HTR-8/SVneo (cell line): ENCODE measurements at places on chromosomes 5 and 9.

DNA sequence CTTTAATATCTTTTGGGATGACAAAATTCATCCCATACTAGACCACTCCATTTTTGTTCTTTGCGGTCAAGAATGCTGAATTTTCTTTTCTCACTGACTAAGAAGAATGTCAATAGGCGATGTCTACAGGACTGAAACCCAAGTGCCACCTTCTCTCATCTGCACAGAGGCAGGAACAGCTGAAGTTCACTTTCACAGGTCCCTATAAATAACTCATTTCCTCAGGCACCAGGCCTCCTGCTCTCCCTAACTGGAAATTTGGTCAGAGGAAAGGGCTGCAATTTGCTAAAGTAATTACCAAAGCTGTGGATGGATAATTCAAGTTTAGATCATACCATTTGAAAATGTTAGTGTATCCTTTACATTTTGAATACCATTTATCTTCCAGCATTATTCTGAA lies 142.9 kb downstream of the DIRAS2 start:
- DNase-seq, result no peak

- DNase-seq, result no peak
These were observed 18.4 kb upstream of the QSOX2 start for GRCh38 chr9:136264031-136264430.

GRCh38 chr9:85228111-85228855 lies 513.5 kb downstream of the AGTPBP1 start:
- DNase-seq, result no peak

DNA sequence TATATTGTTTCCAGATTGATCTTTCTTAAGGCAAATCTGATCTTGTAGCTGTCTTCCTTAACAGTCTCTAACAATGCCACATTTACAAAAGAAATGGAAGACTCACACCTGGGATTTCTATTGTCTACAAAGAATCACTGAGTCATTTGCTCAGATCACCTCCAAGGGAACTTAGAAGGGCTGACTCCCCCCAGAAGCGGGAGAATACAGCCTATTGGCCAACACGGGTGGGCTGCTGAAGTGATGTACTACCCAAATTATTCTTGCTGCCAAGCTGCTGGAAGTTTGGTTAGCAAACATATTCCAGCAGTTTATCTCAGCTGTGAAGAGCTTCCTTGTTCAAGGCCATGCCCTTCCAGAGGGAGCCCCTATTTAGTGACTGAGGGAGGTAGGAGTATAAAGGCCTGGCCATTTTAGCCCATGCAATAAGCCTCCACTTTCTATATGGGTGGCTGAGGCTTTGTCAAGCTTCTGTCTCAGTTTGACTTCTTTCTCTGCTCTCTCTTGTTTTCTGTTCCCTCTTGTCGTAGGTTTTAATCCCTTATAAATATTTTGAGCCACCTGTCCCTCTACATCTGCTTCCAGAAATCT lies 379.4 kb downstream of the PRR16 start:
- DNase-seq, result no peak

GRCh38 chr5:173638126-173639040 lies 21.9 kb upstream of the BOD1 start:
- DNase-seq, result no peak

DNA sequence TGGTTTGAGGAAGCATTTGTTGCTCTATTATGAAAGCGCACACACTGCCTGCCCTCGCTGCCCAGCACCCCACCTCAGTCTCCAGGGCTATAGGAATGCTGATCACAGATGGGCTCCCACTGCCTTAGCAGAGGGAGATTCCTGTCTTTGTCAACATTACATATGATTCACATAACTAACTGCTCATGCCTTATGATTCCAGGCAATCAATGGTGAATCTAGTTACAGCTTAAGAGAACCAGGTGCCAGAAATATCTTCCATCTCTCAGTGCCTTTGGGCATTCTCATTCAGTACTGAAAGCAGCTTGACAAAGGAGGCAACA lies 458.9 kb upstream of the C9orf72 start:
- DNase-seq, result no peak

GRCh38 chr5:66933066-66933465 lies 263.5 kb downstream of the CD180 start:
- peak; percentile 3 for DNase-seq

DNA sequence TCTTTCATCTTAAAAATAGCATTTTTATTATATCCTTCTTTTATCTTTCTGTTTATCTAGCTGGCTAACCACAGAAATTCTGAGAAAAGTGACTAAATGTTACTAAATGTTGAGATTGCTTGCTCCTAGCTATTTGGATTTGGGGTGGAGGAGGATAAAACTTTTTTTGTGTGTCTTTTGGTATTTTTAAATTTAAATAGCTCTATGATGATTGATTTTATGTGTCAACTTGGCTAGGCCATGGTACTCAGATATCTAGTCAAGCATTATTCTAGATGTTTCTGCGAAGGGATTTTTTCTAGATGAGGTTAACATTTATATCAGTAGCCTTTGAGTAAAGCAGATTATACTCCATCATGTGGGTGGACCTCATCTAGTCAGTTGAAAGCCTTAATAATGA lies 75.0 kb downstream of the GCNT1 start:
- no peak for DNase-seq

DNA sequence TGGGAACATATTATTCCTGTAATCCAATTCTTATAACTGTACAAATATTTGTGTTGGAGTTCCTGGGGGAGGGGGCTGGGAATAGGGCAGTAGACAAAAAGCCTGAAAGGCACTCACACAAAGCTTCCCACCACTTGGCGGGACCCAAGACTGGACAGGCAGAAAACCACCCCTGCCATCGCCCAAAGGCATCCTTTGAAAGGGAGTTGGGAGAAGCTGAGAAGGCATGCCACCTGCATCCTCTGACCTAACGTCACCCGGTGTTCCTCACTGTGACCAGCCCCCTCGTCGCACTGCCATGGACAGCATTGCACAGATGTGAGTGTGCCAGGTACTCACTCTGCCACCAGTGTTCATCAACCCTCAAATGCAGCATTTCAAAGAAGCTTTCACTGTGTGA lies 80.6 kb upstream of the SMIM23 start:
- DNase-seq, result no peak

DNA sequence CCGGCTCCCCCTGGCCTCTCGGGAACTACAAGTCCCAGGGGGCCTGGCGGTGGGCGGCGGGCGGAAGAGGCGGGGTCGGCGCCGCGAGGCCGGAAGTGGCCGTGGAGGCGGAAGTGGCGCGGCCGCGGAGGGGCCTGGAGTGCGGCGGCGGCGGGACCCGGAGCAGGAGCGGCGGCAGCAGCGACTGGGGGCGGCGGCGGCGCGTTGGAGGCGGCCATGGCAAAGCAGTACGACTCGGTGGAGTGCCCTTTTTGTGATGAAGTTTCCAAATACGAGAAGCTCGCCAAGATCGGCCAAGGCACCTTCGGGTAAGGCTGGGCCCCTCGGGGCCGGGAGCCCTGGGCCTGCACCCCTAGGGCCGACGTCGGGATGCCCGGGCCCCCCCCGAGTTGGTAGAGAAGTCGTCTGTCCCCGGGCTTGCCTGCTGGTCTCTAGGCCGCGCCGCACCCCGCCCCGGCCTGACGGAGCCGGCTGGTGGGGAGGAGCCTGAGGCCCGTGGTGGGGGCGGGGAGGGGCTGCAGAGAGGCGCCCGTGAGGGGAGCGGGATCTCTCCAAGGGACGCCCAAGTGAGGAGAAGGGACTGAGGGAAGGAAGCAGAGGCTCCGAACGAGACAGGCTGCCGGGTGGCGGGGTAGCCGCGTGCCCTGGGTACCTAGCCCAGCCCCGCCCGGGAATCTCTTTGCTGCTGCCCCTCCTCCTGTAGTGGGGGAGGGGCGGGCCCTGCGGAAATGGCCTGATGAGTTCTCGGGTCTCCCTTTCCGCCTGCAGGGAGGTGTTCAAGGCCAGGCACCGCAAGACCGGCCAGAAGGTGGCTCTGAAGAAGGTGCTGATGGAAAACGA lies at the start of gene CDK9:
Gene CDK9 (plus strand): TSS at position 102 of the 840 bp plus-strand sequence. CDS start 115 bp downstream, at position 217.
- peak; percentile 78 for DNase-seq

GRCh38 chr9:20988671-20989315 lies 42.6 kb downstream of the HACD4 start:
- DNase-seq, result no peak

DNA sequence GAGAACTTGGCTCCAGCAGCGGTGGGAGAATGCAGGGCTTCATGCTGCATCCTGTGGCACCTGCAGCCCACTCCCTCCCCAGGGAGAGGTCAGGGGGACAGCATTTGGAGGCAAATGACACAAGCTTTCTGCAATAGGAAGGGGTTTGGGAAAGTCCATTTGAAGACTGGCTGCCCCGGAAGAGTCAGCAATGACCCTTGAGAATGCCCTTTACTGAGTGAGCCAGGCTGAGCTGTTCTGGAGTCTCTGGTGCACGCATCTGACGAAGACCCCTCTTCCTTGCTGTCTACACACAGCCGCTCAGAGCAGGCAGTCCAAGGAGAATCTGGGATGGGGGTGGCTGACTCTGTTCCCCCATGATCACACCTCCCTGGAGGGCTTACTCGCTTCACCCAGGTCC lies 5.5 kb upstream of the NXNL2 start:
- DNase-seq, result no peak

DNA sequence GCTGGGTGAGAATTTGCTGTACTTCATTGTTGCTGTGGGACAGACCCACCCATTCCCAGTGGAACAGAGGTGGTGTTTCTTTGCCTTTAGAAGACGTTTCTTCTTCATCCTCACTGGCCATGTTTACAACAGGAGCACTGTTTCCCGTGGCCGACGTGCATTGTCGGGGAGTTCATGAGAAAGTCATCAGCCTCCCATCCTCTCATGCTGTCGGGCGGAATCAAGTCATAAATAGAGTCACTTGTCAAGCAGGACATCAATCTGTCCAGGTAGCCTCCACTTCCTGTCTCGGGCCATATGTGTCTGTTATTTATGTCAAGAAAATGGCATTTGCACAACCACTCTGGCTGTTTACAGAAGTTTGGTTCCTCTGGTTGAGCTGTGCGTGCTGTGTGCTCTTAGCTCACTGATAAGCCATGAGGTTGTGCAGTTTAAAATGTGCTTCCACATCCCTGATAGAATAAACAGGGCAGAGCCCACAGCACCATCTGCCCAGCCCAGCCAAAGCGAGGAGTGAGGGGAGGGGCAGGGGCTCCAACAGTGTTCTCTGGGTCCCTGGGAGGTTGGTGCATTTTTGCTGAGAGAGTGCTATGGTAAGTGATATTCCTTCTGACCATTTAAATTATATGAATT lies 401.9 kb upstream of the IRX2 start:
- no peak for DNase-seq

DNA sequence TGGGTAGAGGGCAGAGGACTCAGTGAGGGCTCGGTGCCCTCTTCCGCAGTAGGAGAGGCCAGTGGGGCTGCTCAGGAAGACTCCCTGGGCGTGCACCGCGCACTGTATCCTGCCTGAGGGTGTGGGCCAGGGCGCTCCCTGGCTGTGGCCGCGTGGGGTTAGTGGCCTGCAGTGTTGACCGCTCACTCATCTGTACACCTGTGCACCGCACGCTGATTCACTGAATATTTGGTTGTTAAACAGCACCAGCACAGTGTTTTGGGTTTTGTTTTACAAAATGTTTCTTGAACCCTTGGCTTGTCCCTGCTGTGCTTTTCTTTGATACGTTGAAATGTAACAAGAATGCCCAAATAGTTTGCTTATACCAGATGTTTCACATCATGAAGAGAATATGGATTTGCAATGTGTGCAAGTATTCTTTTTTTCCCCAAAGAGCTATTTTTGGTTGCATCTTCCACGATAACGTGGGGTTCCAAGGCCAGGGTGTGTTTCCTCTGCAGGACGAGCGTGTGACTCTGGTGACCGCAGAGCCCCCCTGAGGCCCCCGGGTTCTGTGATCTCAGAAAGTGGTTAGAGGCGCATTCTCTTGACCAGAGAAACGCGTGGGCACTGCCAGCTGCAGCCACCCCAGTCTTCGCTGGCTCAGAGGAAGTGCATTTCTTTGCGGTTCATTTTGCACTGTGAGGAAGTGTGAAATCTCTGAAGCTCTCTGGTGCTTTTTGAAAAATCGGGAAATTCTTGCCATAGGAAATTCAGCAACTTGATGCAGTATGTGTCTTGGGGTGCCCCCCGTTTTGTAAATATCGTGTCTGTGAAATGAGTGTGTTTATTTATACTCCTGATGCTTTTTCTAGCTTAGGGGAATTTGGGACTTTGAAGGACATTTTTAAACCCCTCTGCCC lies 46.9 kb downstream of the AHRR start:
- DNase-seq, result no peak

DNA sequence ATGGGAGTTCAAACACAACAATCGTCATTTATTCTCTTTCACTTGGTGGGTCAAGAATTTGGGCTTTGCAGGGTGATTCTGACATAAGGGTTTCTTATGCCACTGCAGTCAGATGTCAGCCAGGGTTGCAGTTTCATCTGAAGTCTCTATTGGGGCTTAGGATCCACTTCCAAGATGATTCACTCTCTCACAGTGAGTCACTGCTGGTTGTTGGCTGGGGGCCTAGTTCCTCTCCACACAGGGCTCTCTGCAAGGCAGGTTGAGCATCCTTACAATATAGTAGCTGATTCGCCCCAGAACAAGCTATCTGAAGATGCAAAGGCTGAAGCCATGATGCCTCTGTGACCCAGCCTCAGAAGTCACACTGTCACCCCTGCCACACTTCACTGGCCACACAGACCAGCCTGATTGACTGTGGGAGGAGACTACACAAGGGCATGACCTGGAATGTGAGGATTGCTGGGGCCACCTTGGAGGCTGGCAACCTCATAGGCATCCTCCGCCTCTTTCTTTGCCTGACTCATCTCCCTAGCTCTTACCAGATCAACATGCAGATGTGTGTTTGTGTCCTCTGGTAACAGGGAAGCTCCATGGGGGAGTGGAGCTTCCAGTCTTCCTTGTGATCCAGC lies 4.5 kb upstream of the CARD19 start:
- DNase-seq, result no peak

DNA sequence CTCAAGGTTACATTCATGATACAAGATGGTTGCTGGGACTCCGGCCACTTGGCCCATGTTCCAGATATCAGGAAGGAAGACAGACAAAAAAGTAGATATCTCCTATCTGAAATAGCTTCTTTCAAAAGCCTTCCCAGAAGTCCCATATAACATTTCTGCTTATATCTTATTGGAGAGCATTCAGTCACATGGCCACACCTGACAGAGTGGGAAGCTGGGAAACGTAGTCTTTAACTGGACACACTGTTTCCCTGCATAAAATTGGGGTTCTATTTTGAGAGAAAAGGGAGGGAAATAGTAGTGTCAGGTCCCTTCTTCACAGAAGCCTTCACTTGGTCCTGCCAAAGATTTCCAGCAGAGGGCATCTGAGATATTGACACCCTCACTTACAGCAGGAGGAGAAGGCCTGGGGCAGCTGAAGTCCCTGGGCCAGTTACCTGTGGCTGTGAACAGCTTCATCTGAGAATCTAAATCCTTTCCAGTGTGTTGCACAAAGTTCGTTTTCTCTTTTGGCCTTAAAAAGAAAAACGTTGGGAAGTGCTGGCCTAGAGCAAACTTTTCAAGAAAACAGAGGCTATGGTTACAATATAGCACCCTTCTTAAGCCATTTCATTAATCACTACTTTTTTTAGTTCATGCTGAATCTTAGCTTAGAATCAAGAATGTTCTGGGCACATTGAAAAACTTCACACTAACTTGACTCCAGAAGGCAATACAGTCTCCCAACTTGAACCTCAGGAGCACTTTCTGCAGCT lies 33.5 kb downstream of the SPEF2 start:
- peak; percentile 72 for DNase-seq
